ENCODE measurements at places on chromosomes 2 and 18. TPM values are rescaled to one million over a fixed set of nuclear protein-coding genes. Genes with fewer than 3 reads are reported as not detected.

GRCh38 chr2:122543815-122544214 lies 788.4 kb downstream of the TSN start:
- no peak for DNase-seq

- DNase-seq: no peak
These were observed 2.7 kb downstream of the TUBB6 start for GRCh38 chr18:12310762-12311161.

- peak; percentile 65 for DNase-seq
These were observed 87.9 kb downstream of the UGGT1 start for GRCh38 chr2:128178650-128179460.

GRCh38 chr2:172011812-172012575 lies 12.2 kb downstream of the METAP1D start:
- DNase-seq: no peak

ERICH2 gene
- not detected for total RNA-seq

DSC2 gene
- 20.5 TPM for total RNA-seq

TSPYL6 gene
- not detected for total RNA-seq

DNA sequence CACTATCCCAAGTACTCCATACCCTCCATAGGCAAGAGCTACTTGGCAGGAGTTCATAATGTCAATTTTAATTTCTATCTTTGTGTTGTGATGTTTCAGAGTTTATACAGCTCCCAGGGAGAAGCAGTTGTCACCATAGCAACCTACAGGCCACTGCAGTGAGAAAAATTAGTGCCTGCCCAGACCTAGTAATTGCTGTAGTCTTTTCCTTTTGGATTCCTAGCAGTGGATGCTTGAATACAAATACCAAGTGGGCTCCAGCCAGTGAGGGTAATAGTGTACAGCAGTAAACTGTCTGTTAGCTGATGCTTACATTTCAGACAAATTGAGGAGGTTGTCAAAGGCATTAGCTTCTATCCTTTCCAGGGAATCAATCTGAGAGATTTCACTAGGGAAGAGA lies 26.7 kb downstream of the LHCGR start:
- no peak for DNase-seq

LIMS2 gene
- total RNA-seq: 200 TPM

DNA sequence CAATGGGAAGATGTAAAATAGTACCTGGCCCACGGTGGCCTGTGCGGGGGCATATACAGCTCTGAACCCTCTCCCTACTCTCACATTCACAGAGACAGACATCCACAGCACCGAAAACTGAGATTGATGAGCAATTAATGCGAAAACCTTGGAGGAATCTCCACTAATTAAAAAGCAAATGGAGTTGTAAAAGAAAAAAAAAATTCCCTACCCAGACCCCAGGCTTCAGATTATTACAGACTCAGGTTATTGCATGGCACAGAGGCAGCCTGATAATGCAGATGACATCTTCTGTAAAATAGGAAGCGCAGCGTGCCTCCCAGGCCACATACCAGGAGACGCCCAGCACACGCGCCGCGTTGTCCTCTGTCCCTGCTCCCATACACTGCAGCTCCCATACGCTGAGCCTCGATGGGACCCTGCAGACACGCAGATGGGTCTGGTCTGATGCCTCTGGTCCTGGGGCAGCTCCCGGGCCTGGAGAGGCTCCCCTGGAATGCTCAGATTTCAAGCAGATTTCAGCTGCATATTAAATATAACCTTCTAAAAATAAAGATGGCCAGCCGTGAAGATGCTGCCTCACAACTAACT lies 496.1 kb upstream of the MYT1L start:
- no peak for DNase-seq
